Kidney (tissue), 22 donors: ENCODE measurements at places on chromosomes 16 and 17. TPM values are rescaled to one million over a fixed set of nuclear protein-coding genes. Genes with fewer than 3 reads are reported as not detected.

Gene TPSD1
- 7.9 TPM for total RNA-seq

Gene RGS11
- total RNA-seq = 5.9 TPM

Gene DCUN1D3
- 16.3 TPM for total RNA-seq

Gene FNDC8
- not detected for total RNA-seq

Gene AXIN2
- total RNA-seq = 14.0 TPM

Gene OSGIN1
- 6.3 TPM for total RNA-seq

Gene KRTAP9-2
- total RNA-seq = not detected

Gene SARM1
- total RNA-seq = 23.8 TPM

Gene CES3
- total RNA-seq = 2.1 TPM

Gene PYDC1
- not detected for total RNA-seq

Gene ZNF830
- total RNA-seq = 16.8 TPM

Gene SP6
- 2.0 TPM for total RNA-seq

Gene PPY
- total RNA-seq = not detected

Gene SDR42E2
- not detected for total RNA-seq

Gene KIF19
- 0.85 TPM for total RNA-seq
